ENCODE measurements at places on chromosomes 5 and 9. TPM values are rescaled to one million over a fixed set of nuclear protein-coding genes. Genes with fewer than 3 reads are reported as not detected.

OTP gene
- total RNA-seq, result not detected

DNA sequence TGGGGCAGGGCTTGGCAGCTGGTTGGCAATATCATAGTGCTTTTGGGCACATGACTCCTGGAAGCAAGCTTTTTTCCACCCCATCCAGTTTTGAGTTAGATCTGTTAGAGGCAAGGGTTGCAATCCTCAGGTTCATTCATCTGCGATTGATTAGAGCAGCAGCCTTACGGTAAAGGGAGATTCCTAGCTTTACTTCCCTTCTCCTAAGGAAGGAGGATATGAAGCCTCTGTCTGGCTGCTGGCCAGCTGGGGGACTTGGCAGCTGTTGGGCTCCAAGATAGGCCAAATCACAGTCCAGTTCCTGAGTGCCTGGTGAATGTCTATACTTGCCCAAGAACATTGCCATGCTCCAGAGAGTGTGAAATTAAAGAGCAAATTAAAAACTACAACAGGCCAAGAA is 113.4 kb upstream of the CCNH start:
- no peak for DNase-seq

DNA sequence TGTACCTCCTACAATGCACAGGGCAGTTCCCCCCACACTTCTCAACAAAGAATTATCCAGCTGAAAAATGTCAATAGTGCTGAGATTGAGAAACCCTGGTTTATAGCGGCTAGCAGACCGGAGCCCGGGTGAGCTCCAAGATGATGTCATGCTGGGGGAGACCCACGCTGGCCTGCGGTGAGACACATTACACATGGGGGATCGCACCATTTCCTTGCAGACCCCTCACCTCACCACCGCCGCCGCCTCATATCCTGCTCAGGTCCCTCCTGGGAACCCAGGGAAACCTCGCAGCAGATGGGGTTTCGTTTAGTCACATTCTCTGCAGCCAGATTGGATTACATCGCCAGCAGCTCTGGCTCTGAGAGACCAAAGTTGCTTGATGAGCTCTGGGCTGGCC is 14.7 kb upstream of the TNC start:
- DNase-seq, result peak; percentile 71

DNA sequence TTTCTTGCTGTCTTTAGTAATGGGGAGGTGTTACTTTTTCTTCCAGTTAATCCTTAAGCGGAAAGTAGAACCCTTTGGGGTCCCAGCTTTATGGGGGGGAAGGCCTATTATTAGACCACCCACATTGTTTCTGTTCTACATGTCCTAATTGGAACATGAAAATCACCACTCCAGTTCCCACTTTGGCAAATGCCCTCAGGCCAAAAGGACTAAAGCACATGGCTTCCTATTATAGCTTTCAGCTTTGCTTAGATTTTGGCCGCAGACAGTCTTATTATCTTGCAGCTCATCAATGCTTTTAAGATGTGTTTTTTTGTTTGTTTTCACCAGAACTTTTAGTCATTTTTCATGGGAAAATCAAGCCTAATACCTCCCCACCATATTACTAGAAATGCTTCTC is 296.8 kb upstream of the ANKH start:
- peak; percentile 76 for DNase-seq

BHMT2 gene
- total RNA-seq, result 4.8 TPM

DNA sequence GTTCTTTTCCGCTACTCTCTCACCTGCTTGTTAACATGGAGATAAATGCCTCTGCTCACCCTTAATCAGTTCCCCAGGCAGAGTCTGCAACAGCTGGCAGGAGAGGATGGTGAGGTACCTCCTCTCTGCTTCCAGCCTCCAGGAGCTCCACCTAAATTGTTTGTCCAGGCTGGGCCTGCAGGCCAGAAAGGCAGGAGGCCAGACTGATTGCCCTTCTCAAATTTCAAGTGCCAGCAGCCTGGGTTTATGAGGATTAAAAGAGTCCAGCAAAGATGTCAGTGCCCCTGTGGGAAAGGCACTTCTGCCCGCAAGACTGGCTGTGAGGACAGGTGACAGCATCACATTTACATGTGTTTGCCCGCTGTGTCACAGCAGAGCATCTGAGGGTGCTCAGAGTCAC is 19.8 kb downstream of the CORO2A start:
- DNase-seq, result no peak

- DNase-seq, result no peak
Measured at GRCh38 chr5:60010328-60010727, 116.8 kb upstream of the PDE4D start.

SLC1A3 gene
- total RNA-seq, result 27.5 TPM

- no peak for DNase-seq
Measured at GRCh38 chr9:7983490-7983889, 183.9 kb upstream of the DMAC1 start.

- DNase-seq, result no peak
Measured at GRCh38 chr9:16147726-16148125, 594.9 kb downstream of the CCDC171 start.

GRCh38 chr5:42995360-42995751 is 44.8 kb downstream of the ANXA2R start:
- DNase-seq, result no peak

AP3S1 gene
- total RNA-seq, result 77.1 TPM

GRCh38 chr9:136703276-136703860 is 9.0 kb upstream of the DIPK1B start:
- DNase-seq, result no peak

DNA sequence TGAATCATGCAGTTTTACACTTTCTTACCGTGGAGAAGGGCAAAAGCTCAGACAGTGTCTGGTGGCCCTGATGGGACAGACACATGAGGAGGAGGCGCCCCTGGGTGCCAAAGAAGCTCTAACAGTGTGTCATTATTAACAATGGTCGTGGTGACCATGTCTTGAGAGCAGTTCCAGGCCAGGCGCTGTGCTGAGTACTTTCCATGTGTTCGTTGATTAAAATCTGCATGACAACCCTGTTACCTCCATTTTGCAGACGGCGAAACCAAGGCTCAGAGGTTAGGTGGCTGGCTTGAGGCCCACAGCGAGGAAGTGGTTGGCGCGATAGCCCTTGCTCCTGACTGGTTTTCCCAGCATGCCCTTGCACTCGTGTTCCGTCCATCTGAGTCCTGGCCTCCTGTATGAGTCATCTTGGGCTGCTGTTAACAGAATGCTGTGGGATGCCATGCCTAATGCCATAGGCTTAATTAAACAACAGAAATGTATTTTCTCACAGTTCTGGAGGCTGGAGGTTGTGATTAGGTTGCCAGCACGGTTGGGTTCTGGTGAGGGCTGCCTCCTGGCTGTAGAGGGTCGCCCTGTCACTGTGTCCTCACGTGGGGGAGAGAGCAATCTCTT is 92.0 kb downstream of the AMBP start:
- DNase-seq, result no peak

GRCh38 chr5:76065258-76065657 is 17.9 kb upstream of the SV2C start:
- no peak for DNase-seq

GRCh38 chr9:114735704-114736103 is 53.7 kb upstream of the TEX48 start:
- DNase-seq, result peak; percentile 18

DNA sequence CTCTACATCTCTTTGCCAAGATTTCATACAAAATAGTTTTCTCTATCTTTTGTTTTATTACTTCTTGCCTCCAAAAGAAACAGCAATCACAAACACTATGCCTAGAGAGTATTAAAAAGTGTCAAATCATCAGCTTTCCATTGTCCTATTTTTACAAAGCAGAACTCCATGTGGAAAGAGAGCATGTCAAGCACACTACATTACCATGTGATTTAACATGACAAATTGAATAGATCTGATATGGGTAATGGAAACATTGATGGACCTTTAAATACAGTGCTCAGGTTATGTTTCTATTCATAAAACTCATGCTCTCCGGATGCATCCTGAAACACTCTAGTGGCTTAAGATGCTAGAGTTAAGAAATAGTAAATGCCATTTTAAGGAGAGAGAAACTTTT is 791.4 kb upstream of the CTNND2 start:
- no peak for DNase-seq

DAB2 gene
- 159 TPM for total RNA-seq

DNA sequence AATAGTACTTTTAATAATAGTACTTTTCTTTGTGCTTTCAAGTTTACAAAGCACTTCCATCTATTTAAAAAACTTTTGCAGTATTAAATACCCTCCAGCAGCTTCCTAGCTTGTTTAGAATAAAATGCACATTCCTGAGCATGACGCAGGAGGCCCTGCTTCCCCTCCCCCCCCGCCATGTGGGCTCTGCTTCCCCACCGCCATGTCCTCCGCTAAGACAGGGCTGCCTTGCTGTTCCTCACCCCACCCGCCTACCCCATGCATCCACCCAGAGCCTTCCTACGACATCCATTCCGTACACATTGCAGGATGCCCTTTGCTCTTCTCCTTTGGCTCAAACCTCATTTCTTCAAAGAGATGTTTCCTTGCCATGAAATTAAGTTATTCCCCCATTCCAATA is 205.9 kb upstream of the MSX2 start:
- no peak for DNase-seq

TXNDC8 gene
- total RNA-seq, result not detected

DNA sequence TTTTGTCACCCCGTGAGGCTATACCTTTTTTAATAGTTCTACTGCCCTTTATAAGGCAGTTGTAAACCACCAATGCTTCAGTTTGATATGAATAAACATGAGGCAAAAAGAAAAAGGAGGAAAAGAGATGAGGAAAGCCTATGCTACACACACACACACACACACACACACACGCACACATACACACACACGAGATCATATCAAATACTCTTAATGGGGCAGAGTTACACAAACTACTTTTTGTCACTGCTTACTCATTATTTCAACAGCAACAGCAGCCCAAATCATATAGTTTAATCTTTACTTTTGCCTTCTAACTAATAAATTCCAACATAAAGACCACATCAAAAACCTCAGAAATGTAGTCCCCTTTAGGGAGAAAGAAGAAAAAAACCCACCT is 116.8 kb upstream of the PAM start:
- no peak for DNase-seq

Measured in left lung (tissue), 14 donors.